ENCODE measurements at places on chromosomes 13 and 19.

DNA sequence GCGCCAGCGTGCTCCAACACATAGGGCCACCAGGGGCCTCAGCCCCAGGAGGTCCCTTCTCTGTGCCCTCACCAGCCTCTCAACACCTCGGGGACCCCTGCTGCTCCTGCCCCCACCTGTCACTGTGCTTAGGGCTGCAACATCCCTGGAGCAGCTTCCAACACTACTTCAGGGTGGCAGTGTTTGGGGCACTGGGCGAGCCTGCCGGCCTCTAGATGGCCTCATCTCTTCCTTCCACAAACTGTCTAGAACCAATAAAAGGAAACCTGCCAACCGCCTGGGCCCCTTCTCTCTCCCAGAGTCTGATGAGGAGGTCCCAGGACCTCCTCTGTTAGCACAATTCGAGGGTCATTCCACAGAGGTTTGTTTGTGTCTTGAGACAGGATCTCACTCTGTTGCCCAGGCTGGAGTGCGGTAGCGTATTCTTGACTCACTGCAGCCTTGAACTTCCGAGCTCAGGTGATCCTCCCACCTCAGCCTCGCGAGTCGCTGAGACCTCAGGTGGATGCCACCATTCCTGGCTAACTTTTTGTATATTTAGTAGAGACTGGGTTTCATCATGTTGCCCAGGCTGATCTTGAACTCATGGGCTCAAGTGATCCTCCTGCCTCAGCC, 10.1 kb upstream of the SHD start:
- DNase-seq = no peak

GRCh38 chr19:11982526-11982925, 17.7 kb downstream of the ZNF763 start:
- no peak for DNase-seq

DNA sequence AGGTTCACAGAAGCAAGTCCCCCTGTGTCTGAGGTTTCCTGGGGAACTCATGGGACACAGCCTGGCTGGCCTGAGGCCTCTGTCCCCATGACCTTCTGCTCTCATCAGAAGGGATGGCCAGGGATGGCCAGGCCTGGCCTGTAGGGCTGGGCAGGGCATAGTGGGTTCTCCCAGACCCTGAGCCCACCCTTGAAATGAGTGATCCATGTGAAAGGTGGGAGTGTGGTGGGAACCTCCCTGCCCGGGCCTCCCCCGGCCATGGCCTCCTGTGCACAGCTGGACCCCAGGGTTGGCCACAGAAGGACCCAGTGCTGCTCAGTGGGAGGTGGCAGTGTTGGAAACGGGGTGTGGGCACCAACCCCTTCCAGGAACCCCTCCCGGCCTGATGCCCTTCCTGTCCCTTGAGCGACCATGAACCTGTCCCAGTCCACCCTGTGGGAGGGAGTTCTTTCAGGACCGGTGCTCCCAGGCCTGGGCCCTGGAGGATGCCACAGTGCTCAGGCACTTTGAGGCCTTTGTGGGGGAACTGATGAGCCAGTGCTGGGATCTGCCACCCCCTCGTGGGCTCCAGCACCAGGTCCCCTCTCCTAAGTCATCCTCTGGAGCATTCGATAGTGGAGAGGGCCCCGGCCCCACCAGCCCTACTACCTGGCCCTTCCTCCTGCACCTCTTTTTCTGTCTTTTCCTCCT, 15.5 kb upstream of the ZNF14 start:
- no peak for DNase-seq

GRCh38 chr13:48828962-48829411, 146.7 kb upstream of the FNDC3A start:
- DNase-seq = peak; percentile 28

- DNase-seq = no peak
These were observed 61.6 kb upstream of the MED4 start for GRCh38 chr13:48156466-48156865.

All from NCI-H510A treated with DMSO at 0.1 percent for 48 hours (cell line).